ENCODE measurements at places on chromosomes 5 and 9.

DNA sequence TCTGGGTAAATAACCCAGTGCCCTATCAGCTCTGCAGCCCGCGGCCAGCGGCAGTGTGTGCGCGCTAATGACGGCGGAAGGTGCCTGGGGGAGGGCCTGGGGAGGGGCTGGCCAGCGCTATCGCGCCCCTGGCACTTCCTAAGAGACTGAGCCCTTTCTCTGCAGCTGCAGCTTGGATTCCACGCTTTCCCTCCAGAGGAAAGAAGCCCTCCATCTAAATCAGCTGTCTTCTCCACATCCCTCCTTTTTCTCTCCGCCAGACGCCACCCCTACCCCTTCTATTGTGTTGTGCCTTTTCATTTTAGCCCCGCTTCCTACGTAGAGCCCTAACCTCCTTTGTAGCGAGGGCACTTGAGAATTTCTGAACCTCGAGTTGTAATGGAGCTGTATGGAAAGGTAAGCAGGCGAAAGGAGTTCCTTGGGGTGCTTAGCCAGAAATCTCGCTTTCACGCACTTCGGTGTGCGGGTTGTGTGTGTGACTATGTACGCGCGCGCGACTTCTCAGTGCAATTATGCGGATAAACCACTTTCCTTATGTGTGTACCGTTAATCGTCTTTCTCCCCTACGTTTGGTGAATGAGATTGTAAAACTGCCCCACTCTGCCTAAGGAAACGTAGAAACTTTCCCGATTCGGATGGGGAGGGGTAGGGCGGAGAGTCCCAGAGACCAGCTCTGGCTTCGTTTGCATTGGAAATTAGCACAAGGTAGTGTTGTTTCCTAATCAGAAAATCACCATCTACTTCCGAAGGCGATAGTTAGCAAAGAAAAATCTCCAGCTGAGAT, 664 bp upstream of the RAB3C start:
- peak; percentile 5 for DNase-seq

DNA sequence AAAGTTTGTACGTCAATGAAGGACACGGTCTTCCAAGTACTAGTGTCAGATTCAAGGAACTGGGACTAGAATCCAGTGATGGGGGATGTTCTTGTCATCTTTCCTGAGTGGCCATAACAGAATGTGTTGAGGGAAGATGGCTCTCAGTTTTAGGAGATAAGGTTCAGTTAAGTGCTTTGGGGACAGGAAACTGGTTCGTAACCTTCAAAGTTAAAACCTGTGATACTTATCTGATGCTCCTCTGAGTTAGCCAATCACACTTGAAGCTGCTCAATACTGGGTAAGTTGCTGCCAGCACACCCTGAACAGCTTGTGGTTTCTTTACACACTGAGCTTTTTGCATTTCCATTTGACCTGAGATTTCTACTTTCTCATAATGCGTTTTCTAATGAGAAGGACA, 64.4 kb downstream of the PIK3R1 start:
- no peak for DNase-seq

DNA sequence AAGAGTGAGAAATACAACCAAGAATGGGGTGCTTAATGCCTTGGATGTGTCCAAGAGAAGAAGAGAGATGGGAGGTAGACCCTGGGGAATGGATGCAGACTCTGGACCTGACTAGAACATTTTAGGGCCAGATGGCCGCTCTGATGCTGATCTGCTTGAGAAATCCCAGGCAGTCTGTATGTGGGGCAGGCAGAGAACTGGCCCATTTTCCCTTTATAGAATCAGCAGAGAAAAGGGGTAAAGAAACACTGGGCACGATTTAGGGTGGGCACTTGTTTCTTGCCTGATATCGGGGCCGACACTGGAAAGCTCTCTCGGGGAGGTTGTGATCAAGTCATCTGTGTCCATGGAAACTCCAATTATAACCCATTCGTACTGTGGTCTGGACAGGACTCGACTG, 118.5 kb upstream of the FSTL4 start:
- DNase-seq: no peak

DNA sequence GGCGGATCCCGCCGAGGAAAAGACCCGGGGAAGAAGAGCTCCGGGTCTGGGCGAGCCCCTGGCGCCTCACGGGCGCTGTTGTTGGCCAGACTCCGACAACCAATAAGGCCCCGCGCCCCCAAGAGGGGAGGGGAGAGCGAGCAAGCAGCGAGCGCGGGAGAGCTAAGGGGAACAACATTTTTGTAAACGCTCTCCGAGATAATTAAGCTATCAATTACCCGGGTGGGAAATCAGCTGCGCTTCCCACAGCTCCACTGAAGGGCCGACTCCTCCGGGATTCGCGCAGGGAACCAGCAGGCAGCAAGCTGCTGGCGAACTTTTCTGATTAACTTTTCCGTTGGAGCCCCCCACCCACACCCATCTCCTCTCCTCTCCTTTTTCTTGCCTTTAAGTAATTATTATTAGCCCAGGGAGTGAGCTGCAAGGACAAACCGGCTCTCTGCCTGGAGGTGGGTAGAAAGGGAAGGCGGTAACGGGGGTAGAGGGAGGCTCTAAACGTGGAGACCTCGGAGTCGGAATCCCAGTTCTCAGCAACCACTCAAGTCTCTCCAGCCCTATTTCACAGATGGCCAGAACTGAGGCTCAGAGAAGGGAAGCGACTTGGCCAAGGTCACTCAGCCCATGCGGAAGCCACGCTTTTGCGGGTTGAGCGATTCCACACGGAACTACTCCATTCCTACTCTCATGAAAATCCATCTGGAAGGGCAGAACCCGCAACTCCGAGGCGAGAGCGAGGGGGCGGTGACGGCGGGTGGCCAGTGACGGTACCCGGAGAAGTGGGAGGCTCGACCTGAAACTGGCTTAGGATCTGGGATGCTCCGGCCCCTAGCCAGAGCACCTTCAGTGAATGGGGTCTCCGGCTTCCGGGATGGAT, 1.3 kb downstream of the ASTN2 start:
- DNase-seq: no peak

- DNase-seq: no peak
These were observed 3.8 kb downstream of the PRRX2 start for GRCh38 chr9:129669141-129669718.

DNA sequence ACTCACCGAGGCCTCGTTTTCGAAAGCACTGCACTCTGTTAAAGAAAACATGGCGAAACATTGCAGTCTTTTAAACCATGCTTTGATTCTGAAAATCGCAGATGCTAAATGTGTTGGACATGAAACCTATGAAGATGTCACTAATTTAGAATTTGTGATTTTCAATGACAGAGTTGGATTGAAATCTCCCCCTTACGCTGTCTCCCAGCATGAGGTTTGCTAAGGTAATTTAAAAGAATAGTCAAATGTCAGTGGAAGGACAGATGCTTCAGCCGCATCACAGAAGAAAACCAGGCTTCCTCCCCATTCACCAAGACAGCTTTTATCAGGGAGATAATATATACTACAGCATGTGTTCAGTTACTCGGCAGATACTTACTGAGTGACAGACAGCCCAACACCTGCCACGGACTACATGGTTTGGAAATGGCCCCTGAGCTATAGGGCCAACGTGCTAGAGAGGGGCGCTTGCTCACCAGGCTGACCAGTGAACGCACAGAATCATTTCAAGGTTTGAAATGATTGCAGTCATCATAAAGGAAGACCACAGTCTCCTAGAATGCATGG, 136.9 kb downstream of the ADAMTS16 start:
- no peak for DNase-seq

GRCh38 chr5:43601454-43602260, 1.3 kb upstream of the NNT start:
- DNase-seq: peak; percentile 1

- DNase-seq: no peak
These were observed 61.8 kb upstream of the GABRP start for GRCh38 chr5:170721681-170722080.
